ENCODE measurements at places on chromosomes 6 and 20.

- no peak for DNase-seq
These were observed 81.5 kb downstream of the RTN4IP1 start for GRCh38 chr6:106547601-106548453.

DNA sequence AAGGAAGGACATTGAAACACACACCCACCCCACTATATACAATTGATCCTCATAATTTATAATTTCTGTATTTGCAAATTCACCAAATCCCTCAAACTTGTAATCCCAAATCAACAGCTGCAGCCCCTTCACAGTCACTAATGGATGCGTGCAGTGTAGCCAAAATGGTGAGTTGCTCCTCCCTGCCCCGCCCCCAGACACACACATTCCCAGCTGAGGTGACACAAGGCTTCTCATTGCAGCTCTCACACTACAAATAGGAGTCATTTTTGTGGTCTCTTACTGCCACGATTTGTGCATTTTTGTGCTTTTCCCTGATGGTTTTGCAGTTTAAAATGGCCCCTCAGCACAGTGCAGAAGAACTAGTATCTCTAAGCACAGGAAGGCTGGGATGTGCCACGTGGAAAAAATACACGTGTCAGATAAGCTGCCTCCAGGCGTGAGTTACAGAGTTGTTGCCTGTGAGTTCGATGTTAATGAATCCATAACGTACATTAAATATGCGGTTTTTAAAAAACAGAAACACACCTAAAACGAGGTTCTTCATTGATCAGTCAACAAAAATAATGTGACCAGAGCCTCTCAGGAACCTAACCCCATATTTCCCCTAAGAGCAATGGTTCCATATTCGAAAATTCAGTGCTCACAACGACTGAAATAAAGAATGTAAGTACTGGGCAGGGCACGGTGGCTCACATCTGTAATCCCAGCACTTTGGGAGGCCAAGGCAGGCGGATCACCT lies 8.2 kb downstream of the ATP9A start:
- no peak for DNase-seq

GRCh38 chr6:22940581-22941290 lies 371.4 kb downstream of the HDGFL1 start:
- no peak for DNase-seq

- peak; percentile 55 for DNase-seq
These were observed 10.3 kb upstream of the BLCAP start for GRCh38 chr20:37538003-37538402.

- no peak for DNase-seq
These were observed 98.3 kb downstream of the MACROD2 start for GRCh38 chr20:14093652-14094051.
